ENCODE measurements at places on chromosomes 2 and 18.
A peak's percentile ranks its signal among the peaks of the same experiment; 100 is the strongest.

DNA sequence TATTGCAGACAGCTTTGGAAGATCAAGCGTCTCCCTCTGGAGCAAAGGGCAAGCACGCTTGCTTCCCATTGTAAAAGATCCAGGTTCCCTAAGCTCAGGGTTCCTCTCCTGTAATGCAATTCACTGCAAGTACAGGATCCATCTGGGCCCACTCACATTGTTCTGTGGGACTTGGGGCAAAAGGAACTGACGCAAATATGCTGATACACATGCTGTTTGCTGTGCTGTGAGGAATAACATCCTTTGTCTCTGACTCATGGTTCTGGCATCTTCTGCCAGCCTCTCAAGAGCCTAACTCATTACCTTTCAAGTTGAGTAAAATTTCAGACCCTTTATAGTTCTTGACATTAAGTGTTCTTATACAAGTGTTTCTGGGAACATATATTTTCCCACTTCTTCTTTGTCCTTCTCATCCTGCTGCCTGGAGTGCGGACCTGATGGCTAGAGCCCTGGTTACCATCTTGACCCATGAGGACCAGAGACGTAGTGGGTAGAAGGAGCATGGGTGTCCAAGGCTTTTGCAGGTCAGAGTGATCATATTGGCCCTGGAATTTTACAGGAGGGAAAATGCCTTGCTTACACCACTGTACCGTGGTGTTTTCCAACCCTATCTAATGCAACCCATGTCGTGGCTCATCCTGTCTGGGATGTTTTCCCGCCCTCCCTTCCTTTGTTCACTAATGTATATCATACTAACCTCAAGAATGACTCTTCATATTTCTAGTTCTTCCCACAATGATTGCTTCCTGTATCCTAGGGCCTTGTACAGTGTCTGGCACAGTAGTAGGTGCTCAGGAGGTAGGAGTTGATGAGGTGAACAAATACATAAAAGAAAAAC is 145.7 kb upstream of the GLI2 start:
- peak; percentile 94 for DNase-seq

- no peak for DNase-seq
Observed at GRCh38 chr2:96088340-96089335, 27.7 kb downstream of the ADRA2B start.

GRCh38 chr2:130150181-130151144 is 5.6 kb upstream of the CCDC74B start:
- DNase-seq: no peak

DNA sequence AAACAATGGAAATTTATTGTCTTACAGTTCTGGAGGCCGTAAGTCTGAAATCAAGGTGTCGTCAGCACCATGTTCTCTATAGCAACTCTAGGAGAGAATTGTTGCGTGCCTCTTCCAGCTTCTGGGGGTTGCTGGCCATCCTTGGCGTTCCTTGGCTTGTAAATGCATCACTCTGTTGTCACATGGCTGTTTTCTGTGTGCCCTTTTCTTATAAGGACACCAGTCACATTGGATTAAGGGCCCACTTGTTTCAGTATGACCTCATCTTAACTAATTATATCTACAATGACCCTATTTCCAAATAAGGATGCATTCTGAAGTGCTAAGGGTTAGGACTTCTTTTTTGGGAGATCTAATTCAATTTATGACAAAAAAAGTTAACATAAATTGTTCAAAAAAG is 1.4 kb upstream of the PLEK start:
- no peak for DNase-seq

- DNase-seq: no peak
Observed at GRCh38 chr2:151792589-151792988, 35.6 kb downstream of the ARL5A start.

DNA sequence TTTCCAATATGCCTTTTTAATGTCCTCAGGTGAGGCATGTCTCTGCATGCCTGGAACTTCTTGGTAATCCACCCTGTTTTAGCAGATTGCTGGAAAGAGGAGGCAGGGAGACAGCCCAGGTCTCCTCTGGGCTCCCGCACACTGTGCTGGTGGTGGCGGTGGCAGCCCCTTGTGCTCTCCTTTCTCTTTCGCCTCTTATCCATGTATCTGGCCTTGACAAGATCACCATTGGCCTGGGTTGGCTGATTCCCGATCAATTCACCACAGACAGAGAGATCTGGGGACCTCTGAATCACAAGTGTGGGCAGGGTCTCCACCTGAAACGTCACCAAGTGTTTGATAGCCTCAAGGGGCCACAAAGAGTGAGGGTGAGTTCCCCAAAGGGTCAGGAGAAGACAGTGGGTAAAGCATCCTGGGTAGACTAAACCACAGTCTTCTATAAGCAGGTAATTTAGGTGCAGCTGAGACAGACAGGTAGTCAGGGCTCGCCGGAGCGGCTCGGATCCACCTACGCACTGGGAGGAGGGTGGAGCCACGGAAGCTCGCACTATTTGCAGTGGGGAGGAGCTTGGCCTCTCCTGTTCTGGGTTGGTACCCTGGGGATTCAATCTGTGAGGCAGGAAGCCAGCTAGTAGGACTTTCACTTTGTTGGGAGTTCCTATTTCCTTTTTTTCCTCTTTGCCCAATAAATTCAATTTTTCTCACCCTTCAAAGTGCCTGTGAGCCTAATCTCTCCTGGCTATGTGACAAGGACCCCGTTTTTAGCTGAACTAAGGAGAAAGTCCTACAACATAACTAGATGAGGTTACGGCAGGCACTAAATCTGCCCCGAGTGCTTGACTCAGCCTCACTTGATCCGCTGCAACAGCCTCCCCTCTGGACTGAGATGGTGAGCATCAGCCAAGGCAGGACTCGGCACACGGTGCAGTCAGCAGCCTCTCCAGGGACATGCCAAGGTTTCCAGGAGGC is 57.6 kb downstream of the SLC4A3 start:
- no peak for DNase-seq

GRCh38 chr2:55811048-55811447 is 112.5 kb downstream of the EFEMP1 start:
- no peak for DNase-seq

DNA sequence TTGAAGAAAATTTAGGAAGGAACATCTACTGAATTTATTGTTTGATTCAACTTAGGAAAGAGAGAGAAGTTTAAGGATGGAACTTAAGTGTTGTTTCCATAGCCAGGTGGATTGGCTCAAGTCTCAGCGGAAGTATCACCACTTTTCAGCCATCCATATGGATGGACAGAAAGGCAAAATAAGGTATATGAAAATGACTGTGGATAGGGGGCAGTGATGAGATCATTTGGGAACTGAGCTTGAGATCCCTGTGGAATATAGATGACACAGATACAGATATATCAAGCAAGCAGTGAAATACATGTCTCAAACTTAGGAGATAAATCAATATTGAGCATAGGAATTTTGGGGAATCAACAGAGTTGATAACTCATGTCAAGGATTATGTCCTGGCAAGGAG is 1462.7 kb upstream of the NXPH2 start:
- no peak for DNase-seq

GRCh38 chr2:72148837-72149555 is 1.3 kb upstream of the CYP26B1 start:
- no peak for DNase-seq

- DNase-seq: no peak
Observed at GRCh38 chr2:41621095-41621494, 426.7 kb upstream of the PKDCC start.

DNA sequence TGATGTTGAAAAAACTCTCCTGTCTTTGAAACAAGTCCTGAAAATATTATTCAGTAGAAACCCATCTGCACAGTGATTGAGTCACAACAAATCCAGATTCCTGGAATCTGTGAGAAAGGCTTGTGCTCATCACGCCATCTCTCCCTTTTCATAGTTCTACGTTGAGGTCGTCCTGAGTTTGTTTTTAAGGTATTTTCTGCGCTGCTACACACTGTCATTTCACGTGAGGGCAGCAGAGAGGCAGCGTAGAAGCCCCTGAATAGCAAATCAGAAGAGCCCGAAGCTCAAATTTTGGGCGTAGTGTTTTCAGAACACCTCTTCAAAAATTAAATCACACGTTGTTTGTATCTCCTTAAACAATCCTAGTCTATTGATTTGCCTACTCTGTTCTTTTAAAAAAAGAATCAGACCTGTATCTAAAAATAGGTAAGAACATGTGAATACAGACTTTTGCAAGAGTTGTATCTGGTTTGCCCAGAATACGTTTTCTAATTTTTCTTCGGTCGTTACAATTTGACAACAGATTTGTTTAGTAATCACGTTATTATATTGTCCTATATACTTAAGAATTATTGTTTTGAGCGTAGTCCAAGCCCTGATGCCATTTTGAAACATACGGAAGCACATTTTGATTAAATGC is 61.6 kb upstream of the SLC38A11 start:
- DNase-seq: no peak

GRCh38 chr2:72109291-72109690 is 38.4 kb downstream of the CYP26B1 start:
- DNase-seq: no peak

DNA sequence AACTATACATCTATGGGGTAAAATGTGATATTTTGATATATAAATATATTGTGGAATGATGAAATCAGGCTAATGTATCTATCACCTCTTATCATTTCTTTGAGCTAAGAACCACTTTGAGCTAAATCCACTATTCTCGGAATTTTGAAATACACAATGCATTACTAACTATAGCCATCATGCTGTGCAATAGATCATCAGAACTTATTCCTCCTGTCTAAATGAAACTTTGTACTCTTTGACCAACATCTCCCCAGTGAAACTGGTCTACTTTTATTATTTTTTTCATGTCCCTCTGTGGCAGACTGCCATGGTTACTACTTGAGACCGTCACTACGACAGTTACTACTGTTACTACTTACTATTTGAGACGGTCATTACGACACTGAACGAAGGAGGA is 11.4 kb downstream of the PECR start:
- no peak for DNase-seq

GRCh38 chr2:21288739-21289520 is 165.2 kb downstream of the TDRD15 start:
- no peak for DNase-seq

GRCh38 chr2:111162718-111163331 is 42.1 kb downstream of the BCL2L11 start:
- no peak for DNase-seq

GRCh38 chr18:24227977-24228666 is 89.3 kb downstream of the CABYR start:
- DNase-seq: no peak

DNA sequence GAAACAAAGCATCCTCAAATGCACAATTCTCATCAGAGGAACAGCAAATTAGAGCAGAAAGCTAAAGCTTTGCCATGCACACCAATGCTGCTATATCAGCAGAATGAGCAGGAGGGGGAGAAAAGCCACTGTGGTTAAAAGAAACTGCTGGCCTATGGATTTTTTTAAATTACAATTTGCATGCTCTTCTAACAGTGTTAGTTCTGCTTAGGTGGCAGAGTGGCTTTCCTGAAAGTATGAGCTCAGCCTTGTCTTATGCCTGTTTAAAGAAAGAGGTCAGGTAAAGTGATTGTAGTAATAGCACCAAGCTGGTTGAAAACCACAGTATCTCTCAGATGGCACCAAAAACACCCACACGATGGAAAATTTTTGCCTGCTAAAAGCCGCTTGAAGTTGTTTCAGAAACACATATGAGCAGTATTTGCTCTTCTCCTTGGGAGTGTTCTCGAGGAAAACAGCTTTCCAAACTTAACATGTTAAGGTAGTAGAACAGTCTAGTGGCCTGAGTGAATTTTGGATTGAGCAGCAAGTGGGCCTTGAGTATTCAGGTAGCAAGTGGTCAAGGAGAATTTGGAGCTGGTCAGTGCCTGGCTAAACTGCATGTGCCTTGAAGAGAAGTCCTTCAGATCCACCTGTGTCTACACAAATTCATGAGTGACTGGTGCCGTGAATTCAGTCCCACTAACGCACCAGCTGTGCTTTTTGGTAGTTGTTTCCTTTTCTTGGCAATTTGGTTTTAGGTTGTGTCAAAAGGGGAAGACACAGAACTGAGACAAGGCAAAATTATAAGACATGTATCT is 19.6 kb upstream of the NDUFV2 start:
- DNase-seq: no peak

DNA sequence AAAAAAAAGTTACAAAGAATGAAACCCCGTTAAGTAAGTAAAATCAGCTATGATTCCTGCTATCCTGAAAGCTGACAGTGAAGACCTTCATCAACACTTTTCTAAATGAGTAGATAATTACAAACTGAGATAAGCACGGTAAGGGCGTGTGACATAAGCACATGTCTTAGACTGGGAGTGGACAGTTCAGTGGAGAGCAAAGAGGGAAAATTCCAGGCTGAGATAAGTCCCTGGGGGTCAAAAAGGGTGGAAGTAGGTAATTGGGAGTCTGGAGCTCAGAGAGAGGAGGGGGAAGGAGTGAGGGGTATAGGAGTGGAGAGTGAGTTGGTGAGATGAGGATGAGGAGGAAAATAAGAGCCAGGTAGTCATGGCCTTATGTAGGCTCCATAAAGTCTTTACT is 4.4 kb upstream of the IL1A start:
- DNase-seq: no peak

- DNase-seq: no peak
Observed at GRCh38 chr2:124257120-124257519, 232.0 kb downstream of the CNTNAP5 start.

- DNase-seq: no peak
Observed at GRCh38 chr2:170651624-170652325, 63.4 kb upstream of the SP5 start.

DNA sequence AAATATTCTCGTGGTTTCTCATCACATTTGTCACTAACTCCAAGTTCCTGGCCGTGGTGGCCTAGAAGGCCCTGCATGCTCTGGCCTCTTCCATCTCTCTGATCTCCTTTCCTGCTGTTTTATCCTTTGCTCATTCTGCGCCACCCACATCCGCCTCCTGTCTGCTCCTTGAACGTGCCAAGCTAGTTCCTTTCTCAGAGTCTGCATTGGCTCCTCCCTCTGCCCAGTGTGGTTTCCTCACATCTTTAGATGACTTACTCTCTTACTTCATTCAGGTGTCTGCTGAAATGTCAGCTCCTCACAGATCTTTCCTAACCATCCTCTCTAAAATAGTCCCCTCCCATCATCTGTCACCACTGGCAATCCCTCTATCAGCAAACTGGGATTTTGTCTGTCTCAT is 158.6 kb upstream of the RBMS1 start:
- DNase-seq: no peak

- no peak for DNase-seq
Observed at GRCh38 chr2:60957224-60957623, 60.3 kb upstream of the PEX13 start.

- DNase-seq: peak; percentile 48
Observed at GRCh38 chr2:63788071-63788470, 53.6 kb upstream of the UGP2 start.

GRCh38 chr2:217995731-217996231 is 7.0 kb downstream of the TNS1 start:
- DNase-seq: no peak

Measured in non-pigmented ciliary epithelial cell (primary cell).